ENCODE measurements at places on chromosomes 6 and 20. TPM values are rescaled to one million over a fixed set of nuclear protein-coding genes. Genes with fewer than 3 reads are reported as not detected.

- DNase-seq, result no peak
Observed at GRCh38 chr6:6368684-6369052, 48.2 kb upstream of the F13A1 start.

DNA sequence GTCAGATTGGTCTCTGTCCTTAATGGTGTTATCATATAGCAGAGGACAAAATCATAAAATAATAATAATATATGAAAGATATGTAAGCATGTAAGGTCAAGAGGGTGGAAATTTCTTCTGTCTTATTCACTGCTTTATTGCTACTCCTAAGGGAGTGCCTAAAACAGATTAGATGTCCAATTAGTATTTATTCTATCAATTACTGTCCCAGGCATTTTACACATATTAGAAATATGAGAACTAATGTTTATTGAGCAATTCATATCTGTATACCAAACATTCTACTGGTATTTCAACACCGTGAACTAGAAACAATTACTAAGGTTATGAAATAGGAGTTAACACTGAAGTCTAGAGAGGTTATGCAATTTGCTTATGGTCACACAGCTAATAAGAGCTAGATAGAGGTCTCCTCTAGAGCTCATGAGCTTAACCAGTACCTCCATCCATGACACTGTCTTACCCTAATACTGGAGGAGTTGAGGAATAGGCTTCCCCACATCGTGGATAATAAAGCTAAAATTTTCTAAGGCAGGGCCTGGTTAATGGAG is 302.3 kb downstream of the PLCB1 start:
- no peak for DNase-seq

- DNase-seq, result no peak
Observed at GRCh38 chr6:146341493-146342230, 202.0 kb upstream of the RAB32 start.

- DNase-seq, result no peak
Observed at GRCh38 chr6:92201618-92202017, 1217.7 kb downstream of the EPHA7 start.

- DNase-seq, result no peak
Observed at GRCh38 chr6:165497472-165497871, 165.6 kb downstream of the PDE10A start.

DNA sequence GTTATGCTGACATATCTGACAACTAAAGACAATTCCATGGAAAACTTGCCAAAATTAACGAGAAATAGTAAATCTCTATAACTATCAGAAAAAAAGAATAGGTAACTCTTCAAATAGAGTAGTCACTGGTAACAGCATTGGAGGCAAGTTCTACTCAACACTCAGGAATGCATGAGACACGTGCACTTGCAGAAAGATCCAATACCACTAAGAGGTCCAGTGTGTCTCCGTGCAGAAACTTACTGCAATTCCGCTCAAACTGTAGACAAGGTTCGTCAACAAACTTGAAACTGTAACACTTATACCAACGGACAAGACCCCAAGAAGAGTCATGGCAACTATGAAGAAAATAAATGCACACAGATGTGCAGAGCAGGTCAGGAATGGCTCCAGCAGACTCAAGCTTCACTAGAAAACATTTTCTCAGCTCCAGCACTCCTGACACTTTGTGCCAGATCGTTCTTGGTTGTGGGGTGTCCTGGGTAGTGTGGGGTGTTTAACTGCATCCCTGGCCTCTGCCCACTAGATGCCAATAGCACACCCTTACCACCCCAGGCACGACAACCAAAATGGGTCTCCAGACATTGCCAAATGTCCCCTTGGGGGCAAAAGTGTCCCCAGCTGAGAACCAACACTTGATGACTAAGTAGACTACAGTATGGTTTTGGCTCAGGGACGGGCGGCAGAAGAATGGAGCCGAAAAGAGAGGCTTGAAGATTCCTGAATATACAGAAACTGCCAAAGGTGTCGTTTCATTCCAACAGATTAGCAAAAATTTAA is 134.8 kb downstream of the DTNBP1 start:
- DNase-seq, result no peak

DNA sequence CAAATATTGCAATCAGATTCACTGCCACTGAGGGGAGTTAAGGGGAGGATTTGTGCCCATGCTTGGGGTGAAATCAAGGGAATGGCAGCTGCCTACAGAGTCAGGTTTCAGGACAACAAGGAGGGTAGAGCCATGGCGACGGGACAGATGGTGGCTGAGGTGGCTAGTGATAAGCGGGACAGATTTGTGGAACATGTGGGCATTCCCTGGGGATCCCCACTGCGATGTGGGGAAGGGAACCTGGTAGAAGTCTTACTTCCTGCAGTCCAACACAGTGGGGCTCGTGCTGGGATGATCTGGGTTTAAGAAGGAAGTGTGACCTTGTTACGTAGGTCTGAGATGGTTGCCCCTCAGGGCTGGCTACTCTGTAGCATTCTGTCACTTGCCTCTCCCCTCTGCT is 292.0 kb upstream of the JARID2 start:
- DNase-seq, result no peak

DNA sequence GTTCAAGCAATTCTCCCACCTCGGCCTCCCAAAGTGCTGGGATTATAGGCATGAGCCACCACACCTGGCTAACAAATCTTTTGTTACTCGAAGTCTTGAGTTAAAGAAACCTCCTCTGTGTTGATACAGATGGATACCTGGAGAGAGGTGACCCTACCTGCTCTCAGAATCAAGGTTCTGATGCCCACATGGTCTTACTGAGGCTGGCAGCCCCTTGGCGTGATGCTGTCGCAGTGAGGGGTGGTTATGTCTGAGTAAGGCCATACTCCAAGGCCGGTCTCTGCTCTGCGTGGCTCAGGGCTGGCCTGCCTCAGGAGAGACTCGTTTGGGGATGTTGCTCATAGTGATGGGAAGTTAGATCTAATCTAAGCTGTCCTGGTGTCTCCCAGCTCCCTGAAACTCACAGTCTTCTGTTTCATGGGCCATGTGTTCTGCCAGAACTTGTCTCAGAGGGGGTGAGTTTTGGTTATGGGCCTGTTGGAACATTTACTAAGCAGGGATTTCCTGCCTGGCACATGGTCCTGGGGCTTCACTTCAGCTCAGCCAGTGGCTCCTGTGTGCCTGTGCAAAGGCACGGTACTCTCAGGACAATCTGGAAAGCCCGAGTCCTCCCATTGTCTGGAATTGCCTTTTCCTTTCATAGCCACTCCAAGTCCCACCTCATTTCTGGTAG is 17.5 kb upstream of the TRAF3IP2 start:
- no peak for DNase-seq

DNA sequence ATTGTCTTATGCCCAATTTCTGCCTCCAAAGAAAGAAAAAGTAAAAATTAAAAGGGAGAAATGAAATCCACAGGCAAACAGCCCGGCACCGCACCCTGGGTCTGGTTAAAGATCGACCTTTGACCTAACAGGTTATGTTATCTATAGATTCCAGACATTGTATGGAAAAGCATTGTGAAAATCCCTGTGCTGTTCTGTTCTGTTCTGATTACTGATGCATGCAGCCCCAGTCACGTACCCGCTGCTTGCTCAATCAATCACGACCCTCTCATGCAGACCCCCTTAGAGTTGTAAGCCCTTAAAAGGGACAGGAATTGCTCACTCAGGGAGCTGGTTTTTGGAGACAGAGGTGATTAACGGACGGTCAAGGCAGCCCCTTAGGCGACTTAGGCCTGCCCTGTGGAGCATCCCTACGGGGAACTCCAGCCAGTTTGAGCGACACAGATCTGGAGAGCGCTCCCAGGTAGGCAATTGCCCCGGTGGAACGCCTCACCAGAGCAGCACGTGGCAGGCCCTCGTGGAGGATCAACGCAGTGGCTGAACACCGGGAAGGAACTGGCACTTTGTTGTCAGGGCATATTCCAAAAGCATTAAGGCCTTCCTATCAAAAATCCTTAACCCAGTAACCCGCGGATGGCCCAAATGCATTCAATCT is 12.0 kb upstream of the HFE start:
- DNase-seq, result no peak

GRCh38 chr6:14092838-14093789 is 24.5 kb upstream of the CD83 start:
- no peak for DNase-seq

- DNase-seq, result no peak
Observed at GRCh38 chr20:58918621-58919020, 62.4 kb upstream of the NELFCD start.

GRCh38 chr20:59705651-59706399 is 101.5 kb downstream of the PHACTR3 start:
- DNase-seq, result no peak

DNA sequence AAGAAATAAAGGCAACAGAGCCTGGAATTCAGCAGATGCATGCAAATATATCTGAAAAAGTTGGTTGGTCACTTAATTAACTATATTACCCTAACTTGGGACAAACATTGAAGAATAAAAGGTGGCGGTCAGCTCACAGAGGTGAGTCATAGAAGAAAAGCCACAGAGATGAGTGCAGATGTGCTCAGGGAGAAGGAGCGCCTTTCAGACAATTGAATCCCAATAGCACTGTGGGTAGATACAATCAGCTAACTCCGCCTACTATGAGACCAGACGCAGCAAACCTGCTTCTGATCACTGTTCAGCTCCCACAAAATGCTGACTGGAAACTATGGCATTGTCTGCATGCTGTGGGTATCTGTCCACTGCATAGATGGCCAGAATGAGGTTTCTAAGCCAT is 447.8 kb downstream of the PTPRT start:
- no peak for DNase-seq

Gene VIP
- not detected for total RNA-seq

Gene RSPH9
- total RNA-seq, result not detected

Gene TSPO2
- not detected for total RNA-seq

Gene SPATA25
- total RNA-seq, result 1.4 TPM

Gene C2
- total RNA-seq, result 3.7 TPM

Gene PAQR8
- 12.0 TPM for total RNA-seq

Gene KCNQ5
- total RNA-seq, result 4.2 TPM
